ENCODE measurements at places on chromosomes 3 and 15.

GRCh38 chr3:4986175-4986781 is 7.0 kb downstream of the BHLHE40 start:
- no peak for DNase-seq

DNA sequence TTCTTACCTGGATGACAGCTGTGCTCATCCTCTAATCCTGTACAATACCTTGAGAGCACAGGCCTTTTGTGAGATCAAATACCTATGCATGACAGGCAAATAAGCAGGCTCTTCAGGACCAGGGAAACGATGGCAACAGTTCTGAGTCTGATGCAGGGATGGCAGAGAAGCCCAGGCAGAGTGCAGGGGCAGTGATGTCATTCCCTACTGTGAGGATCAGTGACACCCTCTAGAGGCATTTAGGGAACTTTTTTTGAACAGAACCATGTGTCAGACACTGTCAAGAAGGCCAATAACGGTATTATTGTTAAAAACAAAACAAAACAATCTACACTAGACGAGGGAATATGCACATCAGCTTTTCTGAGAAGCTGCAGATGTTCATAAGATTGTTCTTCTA is 314.8 kb upstream of the CTDSPL start:
- no peak for DNase-seq

- no peak for DNase-seq
These were observed 103.7 kb downstream of the FRMD4B start for GRCh38 chr3:69282181-69282580.

DNA sequence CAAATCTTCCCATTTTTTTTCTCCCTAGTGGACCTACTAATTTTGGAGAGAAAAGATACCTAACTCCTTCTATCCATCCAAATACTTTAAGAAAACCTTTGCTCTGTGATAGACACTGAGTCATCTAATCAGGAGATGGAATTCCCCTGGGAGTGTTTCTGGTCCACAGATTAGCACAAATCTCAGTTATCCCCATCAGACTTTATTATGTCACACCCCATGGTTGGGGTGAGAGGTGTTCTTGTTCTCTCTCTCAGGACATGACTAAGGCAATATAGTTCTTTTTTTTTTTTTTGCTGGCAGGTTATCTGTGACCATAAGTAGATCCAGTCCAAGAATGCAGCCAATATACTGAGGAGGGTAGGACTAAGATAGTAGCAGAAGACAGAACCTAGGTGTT is 15.8 kb downstream of the SLC9A9 start:
- DNase-seq, result no peak

- no peak for DNase-seq
These were observed 92.2 kb downstream of the KLHL25 start for GRCh38 chr15:85702321-85703101.

DNA sequence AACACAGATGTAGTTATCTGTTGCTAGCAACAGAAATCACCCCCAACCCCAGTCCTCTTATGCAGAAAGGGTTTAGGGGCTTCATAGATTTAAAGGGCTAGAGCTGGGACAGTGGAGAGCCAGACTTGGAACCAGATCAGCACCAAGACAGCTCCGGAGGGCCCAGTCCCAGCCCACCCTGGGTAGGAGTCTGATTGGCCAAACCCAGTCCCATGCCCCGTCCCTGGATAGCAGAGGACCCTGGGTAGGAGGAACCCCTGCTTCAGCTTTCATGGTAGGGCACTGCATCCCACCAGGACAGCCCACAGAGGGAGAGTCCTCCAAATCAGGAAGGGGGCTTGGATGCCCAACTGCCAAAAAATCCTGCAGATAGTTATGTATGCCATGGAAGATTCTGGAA is 103.0 kb downstream of the CORO2B start:
- DNase-seq, result no peak

GRCh38 chr3:85148036-85148435 is 189.2 kb downstream of the CADM2 start:
- DNase-seq, result no peak

DNA sequence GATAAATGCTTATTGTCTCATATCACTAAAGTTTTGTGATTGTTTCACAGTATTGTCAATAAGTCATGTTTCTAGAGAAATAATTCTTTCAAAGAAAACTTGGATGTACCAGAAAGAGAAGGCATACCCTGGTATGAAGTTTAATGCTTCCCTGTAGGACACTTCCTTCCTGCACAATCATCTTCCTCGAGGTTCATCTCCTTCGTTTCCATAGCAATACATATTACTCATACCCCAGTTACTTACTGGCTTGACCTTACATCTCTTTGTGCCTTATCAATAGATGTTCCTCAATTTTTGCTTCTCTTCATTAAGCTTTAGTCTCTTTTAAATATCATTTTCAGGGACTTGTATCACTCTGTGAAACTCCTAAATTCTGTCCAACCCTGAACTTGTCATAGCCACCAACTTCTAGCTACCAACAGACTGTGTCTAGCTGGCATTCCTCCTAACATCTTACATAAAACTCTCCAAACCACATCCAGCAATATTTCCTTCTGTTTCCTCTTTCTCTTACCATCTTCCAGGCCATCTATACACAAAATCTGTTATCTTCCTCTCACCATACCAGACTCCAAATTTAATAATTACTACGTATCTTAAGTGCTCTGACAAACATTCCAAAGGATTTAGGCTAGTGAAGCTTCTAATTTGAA is 134.3 kb downstream of the GADL1 start:
- DNase-seq, result no peak

- no peak for DNase-seq
These were observed 53.5 kb downstream of the SEMA5B start for GRCh38 chr3:122973893-122974615.

- DNase-seq, result no peak
These were observed 17.3 kb downstream of the DENND6A start for GRCh38 chr3:57675530-57675929.

- no peak for DNase-seq
These were observed 50.9 kb upstream of the CMTM7 start for GRCh38 chr3:32340611-32341365.

DNA sequence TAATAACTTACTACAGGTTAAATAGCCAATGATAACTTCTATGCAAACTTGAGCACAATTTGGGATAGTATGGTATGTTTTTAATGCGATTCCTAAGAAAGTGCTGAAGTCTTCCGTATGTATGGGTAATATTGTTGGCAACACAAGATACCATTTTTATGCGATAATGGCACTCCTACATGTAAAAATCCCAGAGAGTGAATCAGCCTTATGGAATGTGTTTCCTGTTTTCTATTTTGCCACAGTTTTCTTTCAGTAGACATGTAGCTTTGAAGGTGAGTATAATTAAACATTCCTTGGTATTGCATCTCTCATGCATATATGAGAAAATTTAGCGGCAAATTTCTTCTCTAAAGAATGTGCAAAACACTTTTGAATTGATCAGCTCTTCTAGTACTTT is 396.8 kb upstream of the AZI2 start:
- DNase-seq, result no peak

DNA sequence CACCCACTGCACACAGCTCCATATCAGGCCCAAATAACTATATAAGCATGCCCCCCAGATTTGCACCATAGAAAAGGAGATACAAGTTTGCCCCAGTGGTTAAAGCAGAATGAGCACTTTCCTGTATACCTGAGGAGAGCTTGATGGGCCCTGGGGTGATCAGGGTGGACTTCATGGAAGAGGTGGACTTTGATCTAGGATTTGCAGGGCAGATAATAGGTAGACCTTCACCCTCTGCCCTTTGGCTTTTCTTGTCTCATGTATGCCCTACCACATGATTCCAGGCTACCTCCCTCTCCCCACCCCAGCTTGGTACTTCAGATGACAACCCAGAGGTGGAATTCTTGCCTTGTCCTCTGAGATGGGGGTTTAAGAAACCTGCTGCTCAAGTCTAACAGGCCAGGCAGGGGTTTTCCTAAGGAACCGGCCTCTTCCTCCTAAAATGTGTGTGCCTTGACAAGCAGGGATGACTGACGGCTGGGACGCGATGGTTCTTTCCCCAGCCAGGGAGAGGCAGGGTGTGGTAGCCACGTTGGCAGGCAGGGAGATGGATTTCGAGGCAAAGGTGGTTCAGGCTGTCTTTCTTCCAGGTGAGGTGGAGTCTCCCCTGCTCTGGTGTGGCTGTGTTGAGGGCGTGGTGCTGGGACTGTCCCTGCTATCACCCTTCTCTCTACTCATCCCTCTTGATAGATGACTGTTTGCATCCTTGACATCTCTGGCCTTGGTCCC is 6.6 kb upstream of the RHCG start:
- DNase-seq, result no peak

- no peak for DNase-seq
These were observed 112.8 kb downstream of the CHDH start for GRCh38 chr3:53733446-53733845.

- no peak for DNase-seq
These were observed 117.8 kb downstream of the OXNAD1 start for GRCh38 chr3:16382845-16383244.

DNA sequence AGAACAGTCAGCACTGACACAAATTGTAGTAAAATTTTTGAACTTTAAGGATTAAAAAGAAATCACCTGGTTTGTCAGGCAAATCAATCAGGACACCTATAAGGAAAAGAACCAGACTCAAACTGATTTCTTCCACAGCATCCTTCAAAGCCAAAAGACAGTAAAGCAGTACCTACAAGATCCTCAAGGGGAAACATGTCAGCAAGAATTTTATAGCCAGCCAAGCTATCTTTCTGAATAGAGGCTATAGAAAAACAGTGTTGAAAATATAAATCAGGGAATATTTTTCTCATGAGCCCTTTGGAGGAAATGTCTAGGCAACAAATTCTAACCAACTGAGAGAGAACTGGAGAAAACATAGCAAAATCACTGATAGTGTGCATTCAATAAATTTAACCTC is 301.4 kb upstream of the UBE2E2 start:
- DNase-seq, result no peak

DNA sequence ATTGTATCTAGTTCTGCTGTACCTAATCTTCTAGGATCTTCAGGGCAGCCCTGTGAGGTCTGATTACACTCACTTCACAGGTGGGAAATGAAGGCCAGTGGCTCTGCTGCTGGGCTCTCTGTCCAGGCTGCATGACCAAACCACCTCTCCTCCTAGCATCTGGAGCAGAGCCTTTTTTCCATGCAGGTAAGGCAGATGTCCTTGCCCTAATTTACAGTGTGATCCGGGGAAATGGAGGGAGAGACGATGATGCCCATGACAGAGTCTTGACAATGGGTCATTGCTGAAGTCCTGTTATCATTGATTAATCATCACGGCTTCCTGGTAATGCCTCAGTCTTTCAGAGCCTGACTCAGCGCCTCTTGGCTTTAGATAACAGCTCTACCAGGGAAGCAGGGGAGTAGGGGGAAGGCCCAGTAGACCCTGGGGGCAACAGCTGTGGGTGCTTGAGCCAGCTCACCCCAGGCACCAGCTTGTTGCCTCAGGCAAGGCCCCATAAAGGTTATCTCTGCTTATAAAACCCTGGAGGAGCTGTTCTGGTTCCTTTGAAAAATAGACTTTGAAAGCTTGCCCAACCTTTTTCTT is 153.4 kb downstream of the GABRG3 start:
- DNase-seq, result no peak

DNA sequence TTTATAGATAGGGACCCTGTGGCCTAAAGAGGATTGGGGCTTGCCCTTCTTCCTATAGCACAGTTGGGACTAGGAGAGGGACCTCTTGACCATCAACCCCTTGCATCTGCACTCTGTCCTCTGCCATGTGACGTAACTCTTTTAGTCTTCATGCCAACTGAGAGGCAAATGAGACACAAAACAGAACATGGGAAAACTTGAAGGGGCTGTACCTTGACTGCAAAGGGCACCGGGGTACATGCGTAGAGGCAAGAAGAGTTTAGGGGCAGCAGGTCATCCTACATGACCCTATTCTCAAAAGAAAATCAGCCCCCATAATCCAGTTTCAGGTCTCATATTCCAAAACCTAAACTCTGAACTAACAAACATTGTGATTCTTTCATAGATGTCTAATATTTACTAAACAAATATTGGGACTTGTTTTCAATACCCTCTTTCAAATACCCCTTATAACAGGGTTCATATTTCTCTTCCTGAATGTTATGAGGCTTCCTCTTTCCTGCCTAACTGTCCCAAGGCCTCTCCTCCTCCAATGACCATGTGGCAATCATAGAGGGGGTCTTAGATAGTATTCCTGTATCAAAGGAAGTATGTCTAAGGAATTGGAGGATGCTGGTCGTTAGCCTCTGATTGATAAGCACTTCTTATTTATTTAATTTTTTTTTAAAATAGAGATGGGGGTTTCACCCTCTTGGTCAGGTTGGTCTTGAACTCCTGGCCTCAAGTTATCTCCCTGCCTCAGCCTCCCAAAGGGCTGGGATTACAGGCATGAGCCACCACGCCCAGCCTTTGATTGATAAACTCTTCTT is 20.6 kb downstream of the ACKR2 start:
- DNase-seq, result no peak

DNA sequence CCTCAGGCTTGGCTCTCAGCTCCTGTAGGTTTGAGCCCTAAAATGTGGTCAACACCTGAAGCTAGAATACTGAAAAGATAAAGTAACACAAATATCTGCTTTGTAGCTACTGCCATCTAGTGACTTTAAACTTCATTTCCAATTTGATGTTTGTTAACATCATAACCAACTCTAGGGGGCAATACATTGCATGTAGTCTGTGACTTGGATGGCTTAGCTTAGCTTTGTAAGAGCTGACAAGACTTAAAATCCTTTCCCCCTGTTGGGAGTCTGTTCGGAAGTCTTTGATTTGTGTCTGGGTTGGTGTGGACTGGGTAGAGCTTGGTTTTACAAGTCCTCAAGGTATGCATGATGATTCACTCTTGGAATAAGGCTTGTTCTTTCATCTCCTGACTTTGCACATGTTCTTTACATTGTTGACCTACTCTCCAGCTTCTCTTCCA is 51.7 kb downstream of the SCN11A start:
- DNase-seq, result peak; percentile 58

GRCh38 chr15:89129123-89129815 is 41.0 kb downstream of the ABHD2 start:
- peak; percentile 30 for DNase-seq

GRCh38 chr3:184323696-184324095 is 9.3 kb downstream of the EIF4G1 start:
- DNase-seq, result no peak

GRCh38 chr3:126554560-126555525 is 3.9 kb downstream of the C3orf22 start:
- no peak for DNase-seq

DNA sequence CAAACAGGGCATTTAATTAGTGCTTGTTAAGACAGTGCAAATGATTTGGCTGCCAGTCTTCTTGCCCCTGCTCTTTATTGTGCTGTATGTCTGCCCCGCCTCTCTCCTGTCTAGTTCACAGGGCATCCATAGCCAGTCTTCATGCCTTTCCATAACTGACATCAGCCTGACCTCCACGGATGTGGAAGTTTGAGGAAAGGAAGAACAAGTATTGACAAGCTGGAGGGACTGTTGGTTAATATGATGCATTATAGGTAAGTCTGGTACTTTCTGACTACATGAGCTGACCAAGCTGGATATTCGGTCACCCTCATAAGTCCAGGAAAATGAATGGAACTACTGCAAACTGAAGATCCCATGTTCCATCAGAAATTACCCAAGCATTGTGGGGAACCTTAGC is 325.9 kb downstream of the TIGIT start:
- DNase-seq, result no peak

GRCh38 chr3:79587150-79587549 is 180.6 kb downstream of the ROBO1 start:
- DNase-seq, result no peak
